Muscle of back (tissue), 13 donors: ENCODE measurements at places on chromosomes 6 and 20. TPM values are rescaled to one million over a fixed set of nuclear protein-coding genes. Genes with fewer than 3 reads are reported as not detected.

DNA sequence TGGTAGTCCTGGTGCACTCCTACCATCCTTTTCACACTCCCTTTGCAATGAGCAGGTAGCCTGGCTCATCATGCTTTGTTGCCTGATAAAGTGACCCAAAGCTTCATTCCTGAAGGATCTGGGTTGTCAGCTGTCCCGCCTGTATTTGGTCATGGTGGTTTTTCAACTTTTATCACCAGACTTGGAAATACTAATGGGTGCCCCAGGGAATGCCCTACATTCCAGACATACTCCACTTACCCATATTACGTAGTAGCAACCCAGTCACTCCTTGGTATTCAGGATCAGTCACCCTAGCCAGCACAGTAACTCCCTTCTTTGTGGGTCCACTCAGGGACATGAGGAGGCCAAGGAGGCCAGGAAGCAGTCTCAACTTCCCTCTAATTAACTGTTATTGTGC, 199.2 kb downstream of the MAFB start:
- no peak for DNase-seq

- DNase-seq, result no peak
Observed at GRCh38 chr6:113076116-113076515, 729.0 kb downstream of the RFPL4B start.

- no peak for DNase-seq
Observed at GRCh38 chr6:13272131-13273046, 55.9 kb downstream of the TBC1D7 start.

DNA sequence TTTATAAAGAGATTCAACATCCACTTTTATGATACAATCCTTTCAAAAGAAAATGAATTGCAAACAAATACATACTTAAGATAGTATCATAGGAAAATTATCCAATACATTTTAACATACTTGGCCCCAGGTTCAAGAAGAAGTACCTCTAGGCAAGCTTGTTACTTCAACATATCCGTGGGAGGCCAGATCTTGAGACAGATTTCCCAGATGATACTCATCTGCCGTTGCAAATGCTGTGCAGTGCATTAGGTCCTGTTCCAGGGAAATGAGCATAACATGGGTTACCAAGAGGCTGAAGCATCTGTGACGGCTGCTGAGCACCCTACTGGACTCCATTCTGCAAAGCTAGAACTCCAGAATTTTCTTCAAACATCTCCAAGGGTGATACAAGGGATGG, 15.6 kb downstream of the RMND1 start:
- no peak for DNase-seq

- no peak for DNase-seq
Observed at GRCh38 chr6:117143647-117144046, 121.7 kb upstream of the VGLL2 start.

DNA sequence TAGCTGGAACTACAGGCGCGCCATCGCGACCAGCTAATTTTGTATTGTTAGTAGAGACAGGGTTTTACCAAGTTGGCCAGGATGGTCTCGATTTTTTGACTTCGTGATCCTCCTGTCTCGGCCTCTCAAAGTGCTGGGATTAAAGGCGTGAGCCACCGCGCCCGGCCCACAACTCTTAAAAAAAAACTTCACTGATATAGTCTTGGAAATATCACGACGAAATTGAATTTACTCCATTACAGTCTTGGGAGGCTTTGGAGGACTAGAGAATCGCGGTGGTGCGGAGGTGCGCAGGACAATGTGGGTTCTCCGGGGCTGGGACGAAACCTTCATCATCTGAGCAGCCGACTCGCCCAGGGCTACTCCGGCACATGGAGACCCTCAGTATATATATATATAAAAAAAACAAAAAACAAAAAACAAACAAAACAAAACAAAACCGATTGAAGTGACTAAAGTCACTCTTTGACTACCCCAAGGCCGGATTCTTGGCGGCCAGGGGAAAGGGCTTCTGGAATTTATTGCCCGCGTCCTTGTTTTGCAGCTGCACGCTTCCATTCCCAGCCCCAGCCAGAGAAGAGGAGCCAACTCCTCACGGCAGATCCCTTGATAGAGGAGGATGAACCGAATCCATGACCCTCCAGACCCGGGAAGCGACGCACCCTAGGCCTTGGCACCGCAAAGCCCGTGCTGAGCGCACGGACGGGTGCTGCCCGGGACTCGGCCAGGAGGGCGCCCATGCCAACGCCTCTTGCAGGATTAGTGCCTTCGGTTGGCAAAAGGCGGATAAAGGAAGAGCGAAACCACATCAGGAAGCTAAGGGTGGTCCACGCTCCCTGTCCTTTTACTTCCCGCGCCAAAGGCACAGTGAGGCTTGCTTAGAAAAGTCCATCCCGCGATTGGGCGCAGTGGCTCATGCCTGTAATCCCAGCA, 1.7 kb upstream of the GCM2 start:
- DNase-seq, result no peak

- peak; percentile 38 for DNase-seq
Observed at GRCh38 chr6:14676064-14676463, 558.5 kb downstream of the CD83 start.

DNA sequence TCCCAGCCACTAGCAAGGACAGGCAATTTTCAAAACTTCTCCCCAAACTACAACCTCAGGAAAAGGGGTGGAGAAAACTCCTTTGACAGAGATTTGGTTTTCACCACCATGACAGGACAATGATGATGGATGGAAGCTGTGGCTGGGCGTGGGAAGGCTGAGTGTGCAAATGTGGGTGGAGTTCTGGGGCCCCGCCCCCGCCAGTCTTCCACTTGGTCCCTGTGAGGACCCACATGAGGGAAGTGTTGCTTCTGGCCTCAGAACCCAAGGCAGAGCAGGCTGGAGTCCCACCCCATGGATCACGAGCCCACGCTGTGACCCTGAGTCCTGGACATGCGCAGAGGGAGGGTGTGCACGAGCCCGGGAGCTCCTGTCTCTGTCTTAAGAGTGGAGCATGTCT, 21.5 kb upstream of the MRGBP start:
- DNase-seq, result no peak

GRCh38 chr6:151649835-151650234, 156.0 kb downstream of the CCDC170 start:
- no peak for DNase-seq

- no peak for DNase-seq
Observed at GRCh38 chr6:63303476-63303875, 16.3 kb downstream of the LGSN start.

GRCh38 chr20:59561228-59561605, 43.1 kb upstream of the PHACTR3 start:
- DNase-seq, result no peak

DNA sequence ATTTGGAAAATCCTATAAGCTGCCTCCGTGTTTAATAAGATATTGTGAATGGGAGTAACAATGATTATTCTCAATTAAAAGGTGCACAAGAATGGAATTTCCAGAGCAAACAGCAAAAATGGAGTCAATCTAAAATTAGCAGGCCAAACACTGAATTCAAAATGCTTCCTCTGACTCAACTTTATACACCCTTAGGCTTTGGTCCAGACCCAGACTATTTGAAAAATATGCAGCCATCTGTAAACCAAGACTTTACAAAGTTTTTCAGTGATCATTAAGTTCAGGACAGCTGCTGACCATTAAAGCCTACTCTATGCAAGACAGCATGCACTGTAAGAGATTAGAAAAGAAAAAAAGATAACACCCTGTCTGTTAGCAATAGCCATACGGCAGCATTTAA, 39.4 kb upstream of the CCN6 start:
- peak; percentile 68 for DNase-seq

- no peak for DNase-seq
Observed at GRCh38 chr20:42652266-42652665, 537.4 kb downstream of the PTPRT start.

- DNase-seq, result no peak
Observed at GRCh38 chr6:167756597-167756996, 70.1 kb upstream of the AFDN start.

- no peak for DNase-seq
Observed at GRCh38 chr20:2140561-2140960, 38.9 kb downstream of the STK35 start.

- DNase-seq, result no peak
Observed at GRCh38 chr20:47883186-47883585, 97.9 kb upstream of the SULF2 start.

DNA sequence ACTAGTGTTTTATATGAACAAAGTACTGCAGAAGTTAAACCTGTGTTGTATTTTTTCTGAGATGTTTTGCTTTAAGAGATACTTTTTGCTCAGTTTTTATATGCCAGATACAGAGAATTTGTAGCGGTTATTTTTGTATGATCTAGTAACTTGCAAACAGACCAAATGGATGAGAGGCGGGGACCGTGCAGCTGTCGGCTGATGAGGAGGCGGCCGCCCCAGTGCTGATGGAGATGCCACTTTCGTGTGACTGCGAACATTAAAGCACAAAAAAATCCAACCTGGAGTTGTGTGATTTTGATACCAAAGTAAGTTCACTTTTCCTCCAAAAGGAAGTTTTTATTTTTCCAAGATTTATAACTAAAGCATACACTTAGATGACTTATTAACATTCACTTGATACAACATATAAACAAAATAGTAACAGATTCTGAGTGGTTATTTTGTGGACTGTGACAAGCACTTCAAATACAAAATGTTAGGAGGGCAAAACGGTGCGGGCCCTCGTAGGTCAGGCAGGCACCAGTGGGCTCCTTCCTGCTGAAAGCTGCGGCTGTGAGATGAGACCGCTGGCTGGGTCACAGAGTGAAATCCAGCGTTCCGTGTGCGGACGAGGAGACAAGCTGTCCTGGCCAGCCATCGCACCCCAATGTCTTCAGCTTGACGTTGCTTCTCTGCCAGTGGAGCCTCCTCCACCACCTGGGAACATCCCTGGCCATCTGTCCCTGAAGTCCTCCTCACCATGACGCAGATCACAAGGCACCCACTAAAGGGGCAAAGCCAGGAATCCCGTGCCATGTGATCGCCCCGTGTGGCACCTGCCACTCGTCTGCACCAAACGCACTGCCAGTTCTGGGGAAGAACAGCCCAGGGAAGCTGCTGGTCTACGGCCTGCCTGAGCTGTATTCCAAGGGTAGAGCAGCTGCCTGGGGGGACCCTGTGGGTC, 4.0 kb upstream of the OGFR start:
- DNase-seq, result no peak

DNA sequence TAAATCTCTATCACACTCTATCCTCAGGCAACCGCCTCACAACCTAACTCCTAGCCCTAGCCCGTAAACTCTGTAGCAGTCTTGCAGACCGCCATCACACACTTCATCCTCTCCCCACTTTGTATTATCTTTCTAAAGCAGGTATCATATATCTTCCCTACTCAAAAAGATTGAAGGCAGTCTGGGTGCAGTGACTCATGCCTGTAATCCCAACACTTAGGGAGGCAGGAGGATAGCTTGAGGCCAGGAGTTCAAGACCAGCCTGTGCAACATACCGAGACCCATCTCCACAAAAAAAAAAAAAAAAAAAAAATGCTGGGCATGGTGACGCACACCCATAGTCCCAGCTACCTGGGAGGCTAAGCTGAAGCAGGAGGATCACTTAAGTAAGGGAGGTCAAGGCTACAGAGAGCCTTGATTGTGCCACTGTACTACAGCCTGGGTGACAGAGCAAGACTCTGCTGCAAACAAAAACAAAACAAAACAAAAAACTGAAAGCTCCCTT, 22.9 kb downstream of the RANBP9 start:
- DNase-seq, result no peak

DNA sequence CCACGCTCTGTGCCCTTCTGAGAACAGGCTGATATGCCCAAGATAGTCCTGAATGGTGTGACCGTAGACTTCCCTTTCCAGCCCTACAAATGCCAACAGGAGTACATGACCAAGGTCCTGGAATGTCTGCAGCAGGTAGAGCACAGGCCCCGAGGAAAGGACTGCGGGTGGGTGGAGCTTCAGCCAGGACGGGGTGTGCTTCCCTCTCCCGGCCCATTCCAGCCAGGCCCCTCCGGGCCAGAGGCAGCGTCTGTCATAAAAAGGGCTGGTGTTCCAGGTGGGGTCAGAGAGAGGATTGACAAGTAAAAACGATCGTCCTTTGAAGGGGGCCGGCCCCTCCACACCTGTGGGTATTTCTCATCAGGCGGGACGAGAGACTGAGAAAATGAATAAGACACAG, 1.3 kb downstream of the RTEL1 start:
- DNase-seq, result no peak

DNA sequence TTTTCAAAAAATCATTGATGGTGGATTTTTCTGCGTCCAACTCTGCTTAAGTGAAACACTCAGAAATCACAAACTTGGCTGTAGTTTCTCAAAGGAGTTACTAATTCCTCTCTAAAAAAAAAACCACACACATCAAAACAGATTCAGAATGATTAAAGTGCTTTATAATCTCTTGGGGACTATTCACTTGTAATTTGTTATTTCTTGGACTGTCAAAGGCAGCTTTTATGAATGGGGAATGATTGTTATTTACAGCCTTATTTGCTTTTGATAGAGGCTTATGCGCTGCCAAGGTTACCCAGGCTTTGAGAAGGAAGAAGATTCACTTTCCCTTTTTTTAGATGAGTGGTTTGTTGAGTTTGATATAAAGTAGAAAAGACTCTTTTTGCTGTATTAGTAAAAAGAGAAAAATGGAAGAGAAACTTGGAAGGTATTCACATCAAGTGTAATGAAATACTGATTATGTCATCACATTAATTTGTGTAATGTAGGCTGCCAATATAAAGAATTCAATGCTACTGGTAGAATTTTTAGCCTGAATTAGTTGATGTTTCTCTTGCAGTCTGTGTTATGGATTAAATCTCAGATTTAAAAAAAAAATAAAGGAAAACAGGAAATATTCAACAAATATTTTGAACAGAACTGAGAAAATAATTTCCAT, 381.0 kb upstream of the SASH1 start:
- DNase-seq, result no peak

GRCh38 chr20:2752567-2753460, 47.6 kb downstream of the CPXM1 start:
- no peak for DNase-seq

- DNase-seq, result no peak
Observed at GRCh38 chr6:128259029-128259724, 261.2 kb downstream of the PTPRK start.

GRCh38 chr6:158226655-158227512, 58.7 kb downstream of the GTF2H5 start:
- no peak for DNase-seq

DNA sequence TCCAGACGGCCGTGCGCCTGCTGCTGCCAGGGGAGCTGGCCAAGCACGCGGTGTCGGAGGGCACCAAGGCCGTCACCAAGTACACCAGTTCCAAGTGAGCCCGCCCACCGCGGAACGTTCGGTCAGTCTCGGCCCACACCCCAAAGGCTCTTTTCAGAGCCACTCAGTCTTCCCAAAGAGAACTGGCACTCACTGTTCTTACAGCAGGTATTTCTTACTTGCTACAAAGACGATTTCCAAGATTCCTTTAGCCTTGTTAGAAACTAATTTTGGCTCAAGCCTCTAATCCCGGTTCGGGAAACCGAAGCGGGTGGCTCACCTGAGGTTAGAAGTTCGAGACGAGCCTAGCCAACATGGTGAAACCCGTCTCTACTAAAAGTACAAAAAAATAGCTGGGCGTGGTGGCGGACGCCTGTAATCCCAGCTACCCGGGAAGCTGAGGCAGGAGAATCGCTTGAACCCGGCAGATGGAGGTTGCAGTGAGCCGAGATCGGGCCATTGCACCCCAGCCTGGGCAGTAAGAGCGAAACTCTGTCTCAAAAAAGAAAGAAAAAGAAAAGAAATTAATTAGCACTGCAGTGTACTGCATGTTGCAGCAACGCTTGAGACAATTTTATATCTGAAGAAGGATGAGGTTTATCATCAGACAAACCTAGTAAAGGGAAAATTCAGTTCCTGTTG, 73.1 kb downstream of the OR2B2 start:
- DNase-seq, result peak; percentile 86

The E2F1 gene
- polyA plus RNA-seq, result 9.9 TPM

The CDH26 gene
- 0.99 TPM for polyA plus RNA-seq

The TDP2 gene
- polyA plus RNA-seq, result 28.5 TPM

The FERMT1 gene
- polyA plus RNA-seq, result 1.0 TPM

The ZNF133 gene
- polyA plus RNA-seq, result 12.2 TPM

The ADGRF1 gene
- polyA plus RNA-seq, result 0.08 TPM

The COL21A1 gene
- polyA plus RNA-seq, result 102 TPM

The RIPOR3 gene
- 10.2 TPM for polyA plus RNA-seq
